ENCODE measurements at places on chromosomes 7 and 10.

GRCh38 chr7:106450716-106451115 is 165.9 kb upstream of the NAMPT start:
- H3K4me3 ChIP-seq: no peak overlapping the region
- DNase-seq: no peak
- no peak overlapping the region for H3K27ac ChIP-seq
- H3K27me3 ChIP-seq: no peaks in the 10 kb centered on the region

- DNase-seq: no peak
- H3K36me3 ChIP-seq: no peaks in the 10 kb centered on the region
- H3K4me3 ChIP-seq: no peak overlapping the region
- H3K27ac ChIP-seq: no peak overlapping the region
Observed at GRCh38 chr10:131920693-131921092, 19.9 kb downstream of the PPP2R2D start.

- no peak for DNase-seq
- no peaks in the 10 kb centered on the region for H3K36me3 ChIP-seq
- H3K27me3 ChIP-seq: no peaks in the 10 kb centered on the region
- H3K4me1 ChIP-seq: no peaks in the 10 kb centered on the region
- H3K4me3 ChIP-seq: no peak overlapping the region
- H3K27ac ChIP-seq: no peak overlapping the region
Observed at GRCh38 chr7:18290223-18290622, 205.3 kb upstream of the HDAC9 start.

DNA sequence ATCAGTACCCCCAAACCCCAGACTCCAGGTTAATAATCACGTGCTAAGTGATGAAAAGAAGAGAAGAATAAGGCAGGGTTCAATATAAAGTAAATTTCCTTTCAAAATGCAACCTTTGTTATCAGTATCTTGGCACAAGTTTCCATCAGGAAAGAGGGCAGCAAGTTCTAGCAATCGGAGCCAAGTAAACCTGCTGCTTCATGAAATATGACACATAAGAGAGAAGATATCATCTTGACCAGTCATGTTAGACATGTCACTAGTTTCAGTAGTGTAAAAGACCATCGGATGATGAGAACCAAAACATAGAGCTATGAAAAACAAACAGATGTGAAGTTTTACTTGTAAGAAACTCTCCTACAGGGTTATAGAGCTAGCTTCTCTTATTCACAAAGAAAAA is 44.0 kb downstream of the AASS start:
- peaks cover 28% of the 10 kb centered on the region for H3K36me3 ChIP-seq
- H3K4me3 ChIP-seq: no peak overlapping the region
- H3K27ac ChIP-seq: no peak overlapping the region

- H3K27me3 ChIP-seq: no peaks in the 10 kb centered on the region
- no peaks in the 10 kb centered on the region for H3K4me1 ChIP-seq
- H3K4me3 ChIP-seq: no peak overlapping the region
- DNase-seq: no peak
- no peak overlapping the region for H3K27ac ChIP-seq
- no peaks in the 10 kb centered on the region for H3K36me3 ChIP-seq
Observed at GRCh38 chr10:76234499-76235226, 803.2 kb downstream of the LRMDA start.

DNA sequence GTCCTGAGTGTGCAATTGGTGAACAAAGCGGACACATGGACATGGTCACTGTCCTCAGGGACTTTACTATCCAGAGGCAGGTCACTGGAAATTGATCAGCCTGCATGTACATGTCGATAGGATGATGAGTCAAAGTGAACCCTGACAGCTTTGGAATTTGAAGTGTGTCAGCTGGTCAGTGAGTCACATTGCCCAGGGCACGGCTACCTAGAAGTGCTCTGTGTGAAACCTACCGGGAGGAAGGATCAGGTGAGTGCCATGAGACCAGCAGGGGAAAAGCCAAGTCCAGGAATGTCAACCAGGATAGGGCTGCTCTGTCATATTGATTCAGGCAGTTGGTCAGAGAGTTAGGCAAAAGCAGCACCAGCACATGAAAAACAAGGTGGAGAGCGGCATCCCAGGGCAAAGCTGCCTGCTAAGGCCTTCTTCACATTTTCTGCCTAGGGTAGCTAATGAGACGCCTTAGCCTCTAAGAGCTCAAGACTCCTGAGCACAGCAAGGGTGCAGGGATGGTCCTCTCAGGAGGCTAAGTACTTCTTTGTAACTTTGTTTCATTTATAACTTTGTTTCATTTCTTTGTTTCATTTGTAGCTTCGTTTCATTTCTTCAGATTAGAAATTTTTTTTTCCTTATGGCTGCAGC is 19.4 kb upstream of the PDCD4 start:
- H3K4me3 ChIP-seq: no peak overlapping the region
- no peaks in the 10 kb centered on the region for H3K36me3 ChIP-seq

DNA sequence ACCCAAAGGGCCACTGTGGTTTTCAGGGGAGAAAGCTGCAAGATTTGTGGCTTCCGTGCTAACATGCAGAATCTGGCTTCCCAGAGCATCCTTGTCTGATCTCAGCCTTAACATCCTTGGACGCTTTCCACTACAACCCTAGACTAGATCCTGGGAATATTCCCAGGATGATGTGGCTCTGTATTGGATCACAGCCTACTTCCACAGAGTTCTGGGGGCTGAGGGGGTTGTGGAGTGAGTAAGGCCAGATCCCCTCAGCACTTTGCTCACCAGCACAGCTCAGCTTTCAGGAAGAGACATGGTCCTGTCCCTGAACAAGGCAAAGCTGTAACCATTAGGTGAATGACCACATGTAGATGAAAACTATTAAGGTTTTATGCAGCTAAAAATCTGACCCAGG is 241.3 kb upstream of the MYO3A start:
- H3K27me3 ChIP-seq: no peaks in the 10 kb centered on the region
- H3K27ac ChIP-seq: no peak overlapping the region
- H3K36me3 ChIP-seq: no peaks in the 10 kb centered on the region

- no peak for DNase-seq
- H3K36me3 ChIP-seq: peaks cover 87% of the 10 kb centered on the region
- H3K27ac ChIP-seq: no peak overlapping the region
- no peaks in the 10 kb centered on the region for H3K4me1 ChIP-seq
- H3K27me3 ChIP-seq: no peaks in the 10 kb centered on the region
Observed at GRCh38 chr7:6646465-6646864, 9.3 kb downstream of the ZNF316 start.

- no peaks in the 10 kb centered on the region for H3K36me3 ChIP-seq
- DNase-seq: no peak
- no peak within 1 kb of the TSS for H3K27ac ChIP-seq
- H3K27me3 ChIP-seq: no peaks in the 10 kb centered on the region
Observed at GRCh38 chr7:141841385-141841784, at the start of gene PRSS37. Gene PRSS37 (minus strand): TSS chr7:141841485. CDS start chr7:141841049, 436 bp downstream.
